ENCODE measurements at places on chromosomes 12 and 14.

DNA sequence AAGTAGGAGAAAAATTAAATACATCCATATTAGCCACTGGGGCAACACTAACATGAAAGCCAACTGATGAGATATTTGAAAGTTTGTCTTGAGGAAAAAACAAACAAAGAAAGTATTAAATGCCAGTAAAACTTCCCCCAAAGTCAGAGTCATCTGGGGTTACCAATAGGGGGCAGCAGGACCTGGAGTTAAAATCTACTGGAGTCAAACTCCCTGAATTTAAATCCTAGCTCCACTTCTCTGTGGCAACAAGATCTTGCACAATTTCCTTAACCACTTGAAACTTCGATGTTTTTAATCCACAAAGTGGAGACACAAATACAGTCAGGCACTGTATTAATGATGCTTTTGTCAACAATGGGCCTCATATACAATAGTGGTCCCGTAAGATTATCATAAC lies 14.4 kb downstream of the PLEKHG7 start:
- no peak for DNase-seq

GRCh38 chr14:72420749-72421474 lies 473.0 kb downstream of the DPF3 start:
- DNase-seq = no peak

DNA sequence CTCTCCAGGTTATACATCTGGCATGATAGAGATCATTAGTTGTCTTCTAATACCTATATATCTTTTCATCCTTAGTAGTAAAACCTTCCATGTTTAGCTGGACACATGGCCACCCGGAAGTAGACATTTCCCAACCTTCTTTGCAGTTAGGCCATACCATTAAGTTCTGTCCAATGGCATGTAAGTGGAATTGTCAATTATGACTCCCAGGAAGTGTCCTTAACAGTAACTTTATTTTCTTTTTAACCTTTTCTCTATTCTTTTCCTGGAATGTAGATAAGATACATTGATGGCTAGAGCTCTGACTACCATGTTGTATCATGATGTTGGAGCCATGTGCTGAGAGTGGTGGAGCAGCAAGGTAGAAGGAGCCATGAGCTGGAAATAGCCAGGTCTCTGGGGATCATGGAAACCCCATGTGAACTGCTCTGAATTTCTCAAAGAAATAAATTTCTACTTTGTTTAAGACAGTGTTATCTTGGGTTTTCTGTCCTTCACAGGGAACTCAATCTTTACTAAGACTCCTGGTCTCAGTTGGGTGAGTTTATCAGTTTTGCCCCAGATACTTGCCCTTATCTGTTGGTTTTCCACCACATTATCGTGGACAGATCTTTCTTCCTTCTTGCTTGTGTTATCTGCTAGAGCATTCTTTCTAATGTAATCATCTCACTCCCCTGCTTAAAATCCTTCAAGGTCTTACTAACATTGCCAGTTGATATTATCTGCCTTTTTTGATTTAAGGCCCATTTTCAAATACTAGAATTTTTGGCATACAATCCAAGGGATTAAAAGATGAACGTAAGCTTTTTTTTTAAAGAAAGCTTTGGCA lies 5.1 kb upstream of the LTA4H start:
- DNase-seq = no peak

DNA sequence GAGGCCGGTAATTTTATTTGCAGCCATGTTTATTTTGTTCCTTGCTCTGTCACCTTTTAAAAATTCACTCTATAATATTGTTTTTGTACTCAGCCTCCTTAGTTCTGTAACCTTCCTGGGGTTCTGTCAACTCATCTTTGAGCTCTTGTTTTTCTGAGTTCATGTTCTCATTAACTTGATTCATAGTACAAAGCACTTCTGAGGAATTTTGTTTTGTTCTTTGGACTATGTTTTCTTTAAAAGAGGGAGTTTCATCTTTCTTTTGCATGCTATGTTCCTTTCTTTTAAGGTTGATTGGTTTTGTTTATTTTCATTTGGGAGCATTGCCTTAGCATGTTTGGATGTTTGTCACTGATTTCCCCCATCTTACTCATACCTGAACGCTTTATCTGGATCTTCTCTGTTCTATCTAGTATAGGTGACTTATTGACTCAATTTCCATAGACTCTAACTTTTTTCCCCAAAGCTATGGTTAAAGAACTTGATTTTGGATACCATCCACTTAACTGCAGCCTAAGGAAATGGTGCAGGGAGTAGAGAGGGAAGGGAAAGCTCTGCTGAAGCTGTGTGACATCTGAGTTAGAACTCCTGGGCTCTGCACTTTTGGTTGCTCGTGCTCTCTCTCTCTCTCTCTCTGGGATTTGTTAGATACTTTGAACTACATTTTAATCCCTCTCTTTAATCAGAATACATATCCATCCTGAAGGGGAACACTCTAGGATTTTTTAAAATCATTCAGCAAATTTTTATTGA lies 268.5 kb downstream of the PAWR start:
- DNase-seq = no peak

DNA sequence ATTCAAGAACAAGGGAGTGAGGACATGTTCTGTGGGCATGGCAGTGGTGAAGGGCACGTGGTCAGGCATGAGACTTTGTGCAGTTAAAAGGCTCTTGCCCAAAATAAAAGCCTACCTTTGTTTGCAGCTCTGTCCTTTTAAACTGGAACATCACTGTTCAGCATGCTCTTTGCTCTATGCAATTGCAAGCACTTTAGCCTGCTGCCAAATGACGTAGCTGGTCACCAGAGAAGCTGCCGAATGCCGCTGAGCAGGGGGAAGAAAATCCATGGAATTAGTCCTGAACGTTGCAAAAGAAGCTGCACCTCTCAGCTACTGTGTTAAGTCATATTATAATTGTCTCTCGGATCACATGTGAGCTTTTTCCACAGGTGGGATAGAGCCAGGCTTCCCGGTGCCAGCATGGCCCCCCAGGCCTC lies 176.3 kb upstream of the DIO2 start:
- no peak for DNase-seq

All from vagina (tissue), 2 donors.